ENCODE measurements at places on chromosomes 1 and 21.

DNA sequence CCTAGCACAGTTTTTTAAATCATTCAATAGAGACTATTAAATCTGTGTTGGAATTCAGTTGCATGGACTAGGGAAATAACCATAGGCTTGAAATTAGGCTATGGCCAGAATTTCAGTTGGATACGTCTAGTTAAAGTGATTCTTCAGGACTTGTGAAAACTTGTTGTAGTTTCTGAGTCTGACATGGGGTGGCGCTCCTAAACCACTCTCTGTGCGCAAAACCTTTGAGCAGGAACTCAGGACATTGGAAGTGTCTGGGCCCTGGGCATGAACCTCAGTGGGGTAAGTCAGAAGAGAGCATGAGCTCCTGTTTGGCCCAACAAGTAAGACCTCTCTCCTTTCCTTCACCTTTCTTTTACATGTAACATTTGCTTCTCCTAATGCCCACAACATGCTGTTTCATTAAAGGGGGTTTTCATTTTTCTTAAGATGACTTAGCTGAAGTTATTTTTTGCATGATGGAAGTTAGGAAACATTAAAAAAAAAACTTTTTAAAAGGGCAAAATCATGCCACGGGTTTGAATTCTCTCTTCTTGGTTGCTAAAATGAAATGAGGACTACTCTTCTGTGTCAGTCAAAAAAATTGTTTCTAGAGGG lies 17.1 kb upstream of the CCDC190 start:
- DNase-seq, result no peak

DNA sequence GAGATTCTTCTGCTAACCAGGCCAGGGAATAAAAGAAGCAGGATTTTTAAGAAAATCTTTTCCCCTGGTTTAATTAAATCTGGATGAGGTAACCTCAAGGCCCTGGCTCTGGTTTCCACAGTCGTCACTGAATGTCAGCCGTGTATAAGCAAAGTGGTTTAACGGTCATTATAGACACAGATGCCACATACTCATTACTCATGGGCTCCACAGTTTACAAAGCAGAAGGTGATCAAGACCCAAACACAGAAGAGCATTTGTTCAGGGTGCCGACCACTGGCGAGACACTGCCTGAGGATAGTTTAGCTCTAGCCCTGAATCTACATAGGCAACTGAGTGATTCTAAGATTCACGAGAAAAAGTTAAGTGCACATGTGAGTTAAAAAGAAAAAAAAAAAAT lies 27.8 kb upstream of the RAP1GAP start:
- no peak for DNase-seq

DNA sequence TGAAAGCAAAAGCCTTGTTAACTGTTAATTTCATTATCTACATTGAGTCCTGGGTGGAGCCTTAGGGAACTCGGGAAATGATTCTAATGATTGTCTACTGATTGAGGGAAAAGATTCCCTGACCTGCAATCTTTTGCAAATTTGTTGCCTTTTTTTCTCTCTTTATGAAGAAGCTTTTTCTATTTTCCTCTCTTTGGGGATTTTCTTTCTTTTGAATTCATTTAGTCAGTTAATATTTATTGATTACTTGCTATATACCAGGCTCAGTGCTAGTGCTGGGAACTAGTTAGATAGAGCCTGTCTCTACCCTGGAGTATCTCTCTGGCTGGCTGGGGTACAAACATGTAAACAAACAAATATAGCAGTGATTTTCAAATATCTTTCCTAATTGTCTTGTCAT lies 71.2 kb upstream of the CACYBP start:
- no peak for DNase-seq

- DNase-seq, result no peak
Observed at GRCh38 chr1:175933801-175934200, 190.4 kb upstream of the TNR start.

GRCh38 chr1:2593251-2593878 lies 6.8 kb downstream of the PRXL2B start:
- no peak for DNase-seq

DNA sequence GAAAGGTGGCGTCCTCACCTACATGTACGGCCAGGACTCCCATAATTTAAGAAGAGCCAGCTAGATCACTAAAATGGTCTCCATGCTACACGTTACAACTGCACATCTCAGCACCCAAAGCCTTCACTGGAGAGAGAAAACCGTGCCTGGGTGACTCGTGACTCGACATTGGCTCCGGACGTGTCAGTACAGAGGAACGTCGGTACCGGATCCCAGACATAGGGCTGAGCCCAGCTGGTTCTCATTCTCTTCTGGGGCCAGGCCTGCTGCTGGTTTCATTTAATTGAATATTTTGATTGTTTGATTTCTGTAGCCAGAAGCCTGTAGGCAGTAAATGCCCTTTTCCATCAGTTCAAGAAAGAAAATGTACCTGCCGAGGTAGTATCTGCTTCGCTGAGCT lies 93.1 kb downstream of the HHIPL2 start:
- no peak for DNase-seq

DNA sequence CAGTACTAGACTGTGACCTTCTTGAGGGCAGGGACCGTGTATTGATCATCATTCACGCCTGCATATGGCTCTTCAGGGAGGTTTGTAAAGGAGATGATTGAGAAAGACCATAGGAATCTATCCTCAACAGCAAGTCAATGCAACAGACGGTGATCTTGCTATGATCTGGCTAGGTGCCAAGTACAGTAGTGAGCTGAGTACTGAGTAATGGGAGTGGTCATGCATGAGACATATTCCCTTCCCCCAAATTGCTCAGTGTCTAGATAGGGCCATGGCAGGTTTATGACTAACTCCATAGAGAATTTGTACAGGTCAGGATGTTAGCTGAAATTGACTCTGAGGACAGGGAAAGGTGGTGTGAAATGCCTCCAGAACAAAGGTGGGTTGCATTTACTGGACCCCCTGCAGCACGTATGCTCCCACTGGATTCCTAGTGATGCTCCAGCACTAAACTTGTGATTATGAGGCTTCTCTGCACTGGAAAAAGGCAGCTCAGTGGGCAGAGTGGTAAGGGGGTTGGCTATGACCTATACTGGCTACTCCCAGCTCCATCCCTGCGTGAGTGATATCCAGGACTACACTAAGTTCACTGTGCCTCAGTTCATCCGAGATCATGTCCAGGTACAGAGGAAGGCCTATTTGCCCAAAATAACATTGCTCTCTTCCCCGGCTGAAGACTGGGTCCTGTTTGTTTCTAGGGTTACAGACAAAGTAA lies 37.2 kb downstream of the KCNJ6 start:
- no peak for DNase-seq

DNA sequence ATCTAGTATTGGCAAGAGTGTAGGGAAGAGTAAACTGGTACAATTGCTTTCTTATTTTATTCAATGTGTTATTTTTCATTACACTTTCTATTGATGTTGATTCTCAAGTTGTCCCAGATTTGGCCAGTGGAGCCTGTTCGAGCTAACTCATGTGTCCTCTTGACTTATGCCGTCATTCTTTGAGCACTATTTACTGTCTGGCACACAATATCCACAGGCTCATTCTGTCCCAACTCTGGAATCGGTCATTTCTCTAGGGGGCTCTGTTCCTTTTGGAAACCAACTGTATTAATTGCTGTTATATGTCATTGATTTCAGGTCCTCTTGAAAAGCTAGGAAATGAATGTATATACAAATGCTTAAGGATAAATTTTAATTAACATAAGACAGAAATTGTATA lies 22.4 kb upstream of the SFPQ start:
- no peak for DNase-seq

- DNase-seq, result no peak
Observed at GRCh38 chr1:58477390-58477789, 69.1 kb downstream of the OMA1 start.

GRCh38 chr1:63407002-63407401 lies 39.6 kb downstream of the ALG6 start:
- no peak for DNase-seq

DNA sequence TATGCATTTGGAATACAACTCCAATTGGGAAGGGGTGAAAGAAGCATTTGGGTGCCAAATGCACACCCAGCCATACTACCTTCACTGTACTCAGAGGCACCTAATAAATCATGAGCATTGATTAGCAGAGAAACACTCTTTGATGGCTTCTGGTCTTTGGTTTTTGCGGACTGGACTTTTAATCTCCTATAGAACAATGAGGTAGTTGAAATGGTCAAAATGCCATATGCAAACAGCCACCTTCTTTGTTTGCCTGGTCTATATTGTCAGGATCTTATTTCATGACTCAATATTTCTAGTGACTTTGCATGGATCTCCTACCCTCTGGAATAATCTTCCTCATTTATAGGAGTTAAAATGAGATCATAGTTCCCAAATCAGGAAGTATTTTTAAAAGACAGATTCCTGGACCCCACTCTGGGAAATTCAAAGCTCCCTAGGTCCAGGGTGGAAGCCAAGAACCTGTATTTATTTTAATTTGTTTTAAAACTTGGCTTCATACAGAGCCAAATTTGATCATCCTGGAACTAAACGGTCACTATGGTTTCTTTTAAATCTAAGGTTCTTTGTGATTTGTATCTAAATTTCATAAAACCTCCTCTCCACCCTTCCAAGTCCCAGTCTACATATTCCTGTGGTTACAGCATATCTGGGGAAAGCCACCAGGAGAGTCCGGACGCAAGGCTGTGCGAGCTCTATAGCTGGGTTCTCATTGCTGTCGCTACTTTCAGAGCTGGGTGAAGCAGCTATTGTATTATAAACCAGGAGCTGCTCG lies 8.7 kb downstream of the FAM3B start:
- DNase-seq, result no peak

GRCh38 chr1:223628233-223629125 lies 37.0 kb downstream of the CAPN8 start:
- DNase-seq, result no peak

DNA sequence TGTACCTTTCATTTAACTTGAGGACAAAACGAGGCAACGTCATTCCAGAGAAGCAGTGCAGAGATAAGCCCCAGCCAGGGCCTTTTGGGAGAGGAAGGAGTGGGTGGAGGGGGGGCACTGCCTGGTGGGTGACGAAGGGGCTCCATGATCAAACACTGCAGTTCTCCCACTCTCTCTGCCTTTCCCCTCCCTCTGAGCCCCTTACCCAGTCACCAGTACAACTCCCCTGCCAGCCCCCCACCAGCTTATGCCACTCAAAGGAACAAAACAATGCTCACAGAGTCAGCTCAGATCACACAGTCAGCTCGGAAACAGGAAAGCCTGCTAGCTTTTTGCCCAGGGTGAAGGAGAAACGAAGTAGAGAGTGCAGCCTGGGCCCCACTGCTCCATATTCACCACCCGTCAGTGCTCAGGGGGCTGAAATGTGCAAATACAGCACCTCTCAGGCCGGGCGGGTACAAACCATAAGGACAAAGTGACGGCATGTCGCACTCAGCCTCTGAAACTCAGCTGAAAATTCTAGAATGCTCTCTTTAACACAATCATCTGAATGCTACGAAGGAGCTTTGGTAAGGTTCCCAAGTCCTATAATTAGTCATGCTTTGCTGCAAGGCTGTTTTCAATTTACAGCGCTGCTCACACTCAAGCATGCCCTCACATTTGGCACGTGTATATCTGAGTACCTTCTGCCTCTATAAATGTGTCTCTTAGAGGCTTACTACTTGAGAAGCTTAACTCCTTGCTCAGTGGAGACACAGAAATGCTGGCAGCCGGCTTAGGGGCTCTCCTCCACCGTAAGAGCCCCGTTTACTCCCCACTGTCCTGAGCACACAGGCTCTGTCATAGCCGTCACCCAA lies 65.8 kb upstream of the RAB4A start:
- DNase-seq, result no peak

DNA sequence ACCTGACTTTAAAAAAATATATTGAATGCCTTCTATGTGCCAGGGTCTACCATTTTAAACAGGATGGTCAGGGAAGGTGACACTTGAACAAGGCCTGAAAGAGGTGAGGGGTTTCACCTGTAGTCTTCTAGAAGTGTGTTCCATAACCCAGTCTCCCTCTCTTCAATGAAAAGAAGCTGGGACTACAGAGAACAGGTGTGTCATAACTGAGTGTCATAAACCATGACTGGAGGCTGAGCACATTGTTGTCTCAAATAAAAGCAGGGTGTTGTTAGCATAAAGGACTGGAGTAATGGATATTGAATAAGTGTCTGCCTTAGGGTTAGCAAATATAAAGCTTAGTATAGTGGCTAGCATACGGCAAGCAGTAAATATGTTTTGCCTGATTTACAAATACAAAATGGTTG lies 65.4 kb downstream of the SYDE2 start:
- peak; percentile 24 for DNase-seq

- no peak for DNase-seq
Observed at GRCh38 chr1:234564035-234565029, 45.6 kb downstream of the IRF2BP2 start.

- no peak for DNase-seq
Observed at GRCh38 chr1:228152097-228152917, 2.6 kb downstream of the GJC2 start.

GRCh38 chr1:203870245-203870644 lies 8.8 kb downstream of the SNRPE start:
- no peak for DNase-seq

- DNase-seq, result no peak
Observed at GRCh38 chr21:27557356-27557755, 590.5 kb upstream of the ADAMTS5 start.

GRCh38 chr1:58539553-58539952 lies 7.0 kb downstream of the OMA1 start:
- no peak for DNase-seq

GRCh38 chr1:232249339-232249738 lies 380.6 kb downstream of the SIPA1L2 start:
- no peak for DNase-seq

DNA sequence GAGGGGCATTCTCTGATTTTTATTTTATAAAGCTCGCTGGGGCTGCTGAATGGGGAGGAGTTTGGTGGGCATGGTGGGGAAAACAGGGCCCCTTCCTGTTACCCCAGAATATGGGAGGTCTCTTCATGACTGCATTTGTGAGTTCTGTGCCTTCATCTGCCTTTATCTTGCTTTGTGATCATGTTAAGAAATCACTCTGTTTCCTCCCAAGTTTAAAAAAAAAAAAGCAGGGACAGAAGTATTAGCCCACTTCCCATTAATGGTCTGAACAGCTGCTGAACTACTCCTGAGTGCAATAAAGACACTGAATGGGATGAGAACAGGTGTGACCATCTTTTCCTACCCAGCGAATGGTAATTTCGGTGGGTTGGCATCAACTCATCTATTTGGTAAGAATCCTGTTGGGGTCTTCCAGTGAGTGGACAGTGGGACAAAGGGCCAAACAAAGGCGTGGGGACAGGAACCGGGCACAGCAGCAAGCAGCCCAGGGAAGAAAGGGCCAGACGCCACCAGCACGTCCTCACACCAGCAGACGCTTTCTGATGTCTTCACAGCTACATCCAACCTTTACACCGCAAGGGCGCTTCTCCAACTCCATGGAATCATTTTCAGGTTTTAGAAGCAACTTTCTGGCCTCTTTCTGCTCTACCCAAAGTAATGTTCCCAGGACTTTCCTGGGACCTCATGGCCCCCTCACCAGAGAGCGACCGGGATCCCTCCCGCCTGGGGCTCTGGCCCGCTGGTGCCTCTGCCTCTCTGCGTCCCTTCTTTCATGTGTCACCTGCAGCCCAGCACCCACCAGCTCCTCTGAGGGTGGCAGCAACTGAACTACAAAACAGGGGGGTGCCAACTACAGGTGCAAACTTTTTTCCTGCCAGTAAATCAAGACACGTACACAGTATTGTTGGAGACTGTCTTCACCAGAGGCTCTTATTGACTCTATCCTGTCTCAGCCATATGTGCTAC lies 160.2 kb downstream of the ADSS2 start:
- DNase-seq, result no peak

- DNase-seq, result no peak
Observed at GRCh38 chr1:201925981-201926645, 20.2 kb downstream of the LMOD1 start.
